ENCODE measurements at places on chromosomes 3 and 15. TPM values are rescaled to one million over a fixed set of nuclear protein-coding genes. Genes with fewer than 3 reads are reported as not detected.

ITPKA gene
- total RNA-seq: 44.2 TPM

IP6K2 gene
- 69.0 TPM for total RNA-seq

GNAT1 gene
- not detected for total RNA-seq

GOLGA8K gene
- total RNA-seq: not detected

CLEC3B gene
- 0.52 TPM for total RNA-seq

KBTBD13 gene
- total RNA-seq: 0.13 TPM

NOX5 gene
- total RNA-seq: 0.39 TPM

ERC2 gene
- 1.4 TPM for total RNA-seq

GPR27 gene
- total RNA-seq: not detected

ACSBG1 gene
- not detected for total RNA-seq

LTF gene
- total RNA-seq: not detected

RTP1 gene
- total RNA-seq: not detected

GOLGA8J gene
- total RNA-seq: not detected

Measured in epithelial cell of alveolus of lung (primary cell).